ENCODE measurements at places on chromosomes 11 and 22.

GRCh38 chr11:123543797-123544196, 110.6 kb downstream of the SCN3B start:
- no peak for DNase-seq

DNA sequence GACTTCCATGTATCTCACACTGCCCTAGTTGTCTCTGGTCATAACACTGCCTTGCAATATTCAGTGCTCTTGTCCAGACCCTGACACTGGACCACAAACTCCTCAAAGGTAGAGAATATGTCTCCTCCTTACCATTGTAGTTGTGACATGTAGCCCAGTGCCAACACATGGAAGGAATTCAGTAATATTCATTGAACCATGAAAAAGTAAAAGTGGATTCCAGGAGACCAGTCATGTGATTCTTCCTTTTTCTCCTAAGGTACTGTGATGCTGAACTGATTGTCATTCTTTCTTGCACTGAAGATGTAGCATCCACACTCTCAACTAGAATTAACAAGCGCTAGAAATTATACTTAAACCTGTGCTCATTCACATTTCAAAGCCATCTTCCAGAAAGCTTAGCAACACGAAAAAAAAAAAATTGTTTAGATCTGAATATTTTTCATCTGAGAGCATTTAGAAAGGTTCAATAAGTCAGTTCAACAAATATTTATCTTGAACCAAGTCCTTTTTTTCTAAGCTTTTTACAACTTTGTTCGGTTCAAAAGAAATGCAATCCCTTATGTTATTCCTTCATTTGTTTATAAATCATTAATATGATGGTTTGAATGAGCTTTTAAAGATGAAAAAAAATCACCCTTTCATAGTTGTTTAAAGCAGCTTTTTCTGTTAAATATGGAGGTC, 224.7 kb upstream of the BLID start:
- DNase-seq = no peak

- no peak for DNase-seq
These were observed 264.7 kb upstream of the B3GAT1 start for GRCh38 chr11:134676516-134677287.

GRCh38 chr11:17986711-17987220, 26.1 kb downstream of the SERGEF start:
- no peak for DNase-seq

GRCh38 chr22:38728871-38729796, 23.4 kb downstream of the GTPBP1 start:
- no peak for DNase-seq

- DNase-seq = no peak
These were observed 66.2 kb upstream of the CCND1 start for GRCh38 chr11:69574608-69575255.

DNA sequence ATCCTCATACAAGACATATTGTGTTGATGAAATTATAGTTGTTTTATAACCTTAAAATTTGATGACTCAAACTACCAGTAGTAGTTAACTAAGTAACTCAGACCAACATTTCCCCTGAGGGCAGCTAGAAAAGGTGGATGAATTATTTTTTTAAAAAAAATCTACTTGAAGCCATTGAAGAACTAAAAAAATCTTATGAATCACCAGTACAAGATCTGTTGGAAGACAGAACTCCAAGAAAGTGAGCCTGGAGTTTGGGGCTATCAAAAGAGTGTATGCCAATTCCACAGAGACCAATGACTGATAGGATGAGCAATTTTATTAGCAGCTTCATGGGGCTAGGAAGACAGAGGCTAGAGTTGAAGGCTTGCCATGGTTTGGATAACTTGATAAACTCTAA, 72.4 kb downstream of the CYP2R1 start:
- no peak for DNase-seq

- DNase-seq = no peak
These were observed 1848.3 kb upstream of the RAG2 start for GRCh38 chr11:38446336-38446735.

DNA sequence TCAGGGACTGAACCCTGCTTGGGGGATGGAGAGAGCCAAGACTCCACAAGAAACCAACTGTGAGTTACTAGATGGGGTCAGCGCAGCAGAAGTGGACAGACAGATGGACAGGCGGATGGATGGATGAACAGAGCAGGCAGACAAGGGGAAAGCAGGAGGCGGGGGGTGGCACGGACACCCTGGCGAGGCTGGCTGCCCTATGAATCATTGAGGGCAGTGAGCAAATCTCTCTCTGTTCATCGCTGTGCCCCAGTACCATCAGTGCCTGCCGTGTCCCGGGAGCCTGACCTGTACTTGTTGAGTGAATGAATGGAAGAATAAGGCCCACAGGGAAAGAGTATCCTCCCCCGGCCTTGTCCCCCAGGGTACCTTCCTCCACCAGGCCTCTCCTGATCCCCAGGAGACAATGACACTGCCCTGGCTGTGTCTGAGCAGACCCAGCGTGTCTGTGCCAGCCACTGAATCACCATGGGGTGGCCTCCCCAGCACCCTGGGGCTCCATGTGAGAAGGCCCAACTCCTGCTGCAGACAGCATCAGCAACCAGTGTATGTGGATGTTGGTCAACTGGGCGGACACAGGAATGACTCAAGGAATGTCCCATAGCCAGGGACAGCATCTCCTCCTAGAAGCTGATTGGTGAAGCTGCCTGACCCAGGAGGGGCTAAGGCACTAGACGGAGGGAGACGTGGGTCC, 5.1 kb upstream of the KLHL35 start:
- DNase-seq = no peak

DNA sequence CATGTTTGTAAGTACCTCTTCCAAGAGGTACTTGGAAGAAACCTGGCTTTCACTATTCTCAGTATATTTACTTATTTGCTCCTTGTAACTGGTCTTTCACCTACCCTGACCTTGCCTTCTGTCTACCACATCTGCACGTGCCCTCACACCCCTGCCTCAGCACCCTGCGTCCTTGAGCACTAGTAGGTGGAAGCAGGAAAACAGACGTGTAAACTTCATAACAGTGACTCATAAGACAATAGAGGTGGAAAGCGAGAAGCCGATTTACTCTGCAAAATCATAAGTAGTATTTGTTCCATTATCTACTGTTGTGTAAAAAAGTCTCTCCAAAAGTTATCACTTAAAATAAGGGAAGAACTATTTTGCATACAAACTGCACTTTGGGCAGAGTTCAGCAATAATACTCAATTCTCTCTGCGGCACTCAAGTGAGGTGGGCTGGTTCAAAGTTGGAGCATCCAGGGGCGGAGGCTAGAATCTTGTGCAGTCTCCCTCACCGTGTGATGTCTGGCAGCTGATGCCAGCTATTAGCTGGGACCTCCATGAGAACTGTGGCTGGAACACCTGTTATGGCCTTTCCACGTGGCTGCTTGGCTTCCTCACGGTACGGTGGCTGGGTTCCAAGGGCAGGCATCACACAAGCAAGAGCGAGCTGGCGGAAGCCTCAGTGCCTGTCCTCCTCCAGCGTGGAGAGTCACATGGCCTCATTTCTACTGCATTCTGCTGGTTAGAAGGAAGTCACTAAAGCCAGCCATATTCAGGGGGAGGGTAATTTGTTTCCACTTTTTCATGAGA, 30.4 kb downstream of the PACS1 start:
- DNase-seq = no peak

DNA sequence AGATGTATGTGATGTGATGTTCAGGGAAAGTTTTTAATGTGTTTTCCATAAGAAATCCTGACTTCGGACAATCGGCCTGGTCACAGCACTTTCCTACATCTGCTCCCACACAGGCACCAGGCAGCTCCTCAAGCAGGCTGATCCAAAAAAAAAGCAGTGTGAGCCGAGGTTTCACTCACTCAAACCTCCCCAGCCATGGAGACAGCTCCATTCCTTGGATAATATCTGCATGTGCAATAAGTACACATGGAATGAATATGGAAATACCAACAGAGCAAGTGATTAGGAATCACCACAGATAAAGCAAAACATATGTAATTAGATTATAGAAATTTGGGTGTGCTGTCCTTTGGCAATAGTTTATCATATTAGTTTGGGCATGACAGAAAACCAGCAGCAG, 88.8 kb upstream of the API5 start:
- DNase-seq = no peak

DNA sequence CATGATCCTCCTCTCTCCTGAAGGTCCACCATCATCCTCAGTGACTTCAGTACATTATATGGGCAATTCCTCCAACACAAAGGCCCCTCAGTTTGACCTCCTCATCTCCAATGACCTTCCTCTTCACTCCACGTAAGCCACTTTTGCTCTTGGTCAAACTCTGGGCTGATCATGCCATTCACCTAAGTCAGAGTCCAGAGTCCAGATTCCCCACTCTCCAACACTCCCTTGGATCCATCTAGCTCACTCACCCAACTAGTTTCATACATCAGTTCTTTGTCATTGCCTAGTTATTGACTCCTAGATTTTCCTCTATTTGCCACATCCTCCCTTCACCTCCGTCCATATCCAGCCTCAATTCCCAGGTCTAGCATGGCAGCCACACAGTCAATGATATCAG, 30.5 kb upstream of the TTC12 start:
- no peak for DNase-seq

- DNase-seq = no peak
These were observed 22.5 kb downstream of the PRRG4 start for GRCh38 chr11:32852207-32852606.

DNA sequence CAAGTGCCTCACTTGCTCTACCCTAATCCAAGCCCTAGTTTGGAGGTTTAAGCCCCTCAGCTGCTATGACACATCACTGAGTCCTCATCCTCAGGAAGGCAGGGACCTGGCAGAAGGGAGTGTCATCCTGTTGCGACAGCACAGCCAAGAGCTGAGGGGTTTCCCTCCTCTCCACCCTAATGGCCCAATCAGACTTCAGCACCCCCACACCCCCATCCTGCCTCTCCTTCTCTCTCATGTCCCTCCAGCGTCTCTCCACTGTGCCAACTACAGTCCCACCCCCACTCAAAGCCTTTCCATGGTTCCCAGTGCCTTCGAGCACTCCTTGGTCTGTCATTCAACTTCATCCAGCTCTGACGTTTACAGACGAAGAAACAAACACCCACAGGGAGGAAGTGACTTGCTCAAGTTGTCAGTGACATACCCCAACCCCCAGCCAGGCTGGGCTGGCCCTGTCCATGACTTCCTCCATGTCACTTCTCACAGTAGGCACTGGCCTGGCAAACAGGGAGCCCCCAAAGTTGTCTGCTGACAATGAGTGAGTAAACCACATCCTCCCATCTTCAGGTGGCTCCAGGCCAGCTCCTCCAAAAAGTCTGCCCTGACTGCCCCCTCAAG, 15.6 kb downstream of the ARAP1 start:
- DNase-seq = no peak

DNA sequence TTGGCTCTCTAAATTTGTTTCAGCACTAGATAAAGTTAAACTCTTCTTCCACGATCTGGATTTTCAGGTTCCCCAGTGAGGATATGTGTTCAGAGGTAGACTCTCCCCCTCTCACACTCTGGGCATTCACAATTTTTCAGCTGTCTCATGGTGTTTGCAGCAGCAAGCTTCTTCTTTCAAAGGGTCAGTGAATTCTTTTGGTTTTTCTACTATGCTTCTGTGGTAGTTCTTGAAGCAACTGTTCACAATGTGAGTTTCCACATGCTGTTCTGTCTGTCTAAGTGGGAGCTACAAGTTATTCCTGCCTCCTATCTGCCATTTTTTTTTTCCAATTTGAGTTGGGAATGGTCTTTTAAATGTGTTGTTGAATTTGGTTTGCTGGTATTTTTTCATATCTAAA, 25.4 kb downstream of the CNTF start:
- no peak for DNase-seq

- no peak for DNase-seq
These were observed 81.6 kb downstream of the SHANK2 start for GRCh38 chr11:71170624-71171423.

- no peak for DNase-seq
These were observed 386.2 kb downstream of the CADM1 start for GRCh38 chr11:115117956-115118493.

DNA sequence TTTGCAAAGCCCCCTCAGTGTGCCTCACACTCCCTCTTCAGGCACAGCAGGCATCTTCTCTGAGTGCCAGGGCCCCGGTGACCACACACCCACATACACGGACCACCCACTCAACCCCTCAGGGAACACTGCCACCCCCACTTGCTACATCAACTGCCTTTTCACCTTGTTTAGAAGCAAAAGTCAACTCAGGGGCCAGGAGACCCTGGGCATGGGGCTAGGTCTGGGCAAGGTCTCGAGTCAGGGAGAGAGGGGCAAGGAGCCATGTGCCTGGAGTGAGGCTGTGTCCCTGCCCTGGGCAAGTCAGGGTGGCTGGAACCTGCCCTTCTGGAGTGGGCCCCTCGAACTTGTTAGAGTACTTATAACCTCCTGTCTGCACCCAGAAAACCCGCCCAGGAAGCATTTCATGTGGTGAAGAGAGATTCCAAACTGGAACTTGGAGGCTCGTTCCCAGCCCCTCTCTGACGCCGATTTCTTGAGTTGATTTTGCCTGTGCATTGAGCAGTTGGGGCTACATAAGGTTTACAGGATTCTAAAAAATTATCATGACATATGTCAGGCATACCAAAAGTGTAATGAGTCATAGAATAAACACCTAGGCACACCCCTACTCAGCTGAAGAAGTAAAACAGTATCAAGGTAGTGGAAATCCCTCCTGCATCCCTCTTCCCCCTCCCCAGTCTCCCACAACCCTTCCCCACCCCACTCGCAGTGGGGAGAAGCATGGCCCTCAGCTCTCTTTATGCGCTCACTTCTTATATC, 74.3 kb downstream of the MYEOV start:
- no peak for DNase-seq

DNA sequence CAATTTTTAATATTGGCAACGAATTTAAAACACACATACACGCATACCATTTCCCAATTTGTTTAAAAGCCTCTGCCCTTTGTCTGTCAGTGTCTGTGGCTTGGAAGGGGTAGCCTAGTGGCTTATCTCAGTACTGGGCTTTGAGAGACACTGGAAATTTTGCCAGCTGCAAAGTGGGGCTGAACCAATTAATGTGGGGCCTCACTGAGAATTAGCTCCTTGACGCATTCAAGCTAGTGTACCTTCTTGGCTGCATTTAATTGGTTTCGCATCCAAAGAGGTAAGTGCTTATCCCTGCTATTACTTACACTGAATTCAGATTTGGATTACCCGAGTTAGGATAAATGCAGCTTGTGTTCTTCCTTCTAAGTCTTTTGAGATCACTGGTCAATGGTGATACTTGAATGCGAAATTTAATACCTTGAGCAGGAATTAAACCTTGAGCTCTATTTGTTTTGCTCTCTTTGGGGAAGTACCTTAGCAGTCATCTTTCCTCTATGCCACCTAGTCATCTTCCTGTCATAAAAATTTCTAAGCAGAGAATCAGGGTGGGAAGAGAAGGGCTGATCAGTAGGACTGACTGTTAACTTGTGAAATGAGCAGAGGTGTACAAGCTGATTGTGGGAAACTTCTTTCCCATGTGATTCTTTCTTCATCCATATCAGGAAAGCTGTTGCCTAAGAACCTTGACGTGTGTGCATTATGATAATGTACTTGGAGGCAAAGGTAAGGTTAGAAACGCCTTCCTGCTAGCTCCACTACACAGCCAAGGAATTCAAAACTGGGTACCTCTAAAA, 187.7 kb upstream of the E2F8 start:
- DNase-seq = no peak

- no peak for DNase-seq
These were observed 549.3 kb upstream of the CCDC90B start for GRCh38 chr11:83835423-83835822.

All from WTC11 (cell line).